NAMALWA (cell line): ENCODE measurements at places on chromosomes 12 and 14.
A peak's percentile ranks its signal among the peaks of the same experiment; 100 is the strongest.

DNA sequence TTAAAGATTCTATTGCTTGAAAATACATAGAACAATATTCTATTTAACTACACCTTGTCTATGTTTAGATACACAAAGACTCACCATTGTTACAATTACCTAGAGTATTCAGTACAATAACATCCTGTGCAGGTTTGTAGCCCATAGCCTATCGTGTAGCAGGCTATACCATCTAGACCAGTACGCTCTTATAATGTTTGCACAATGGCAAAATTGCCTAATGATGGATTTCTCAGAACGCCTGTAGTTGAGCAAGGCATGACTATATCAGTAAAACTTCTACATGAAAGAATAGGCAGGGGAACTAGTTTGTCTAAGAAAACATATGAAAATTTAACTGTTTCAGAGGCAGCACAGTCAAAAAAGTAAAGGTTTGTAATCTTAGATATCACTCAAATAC lies 375.9 kb downstream of the DAD1 start:
- DNase-seq, result no peak

DNA sequence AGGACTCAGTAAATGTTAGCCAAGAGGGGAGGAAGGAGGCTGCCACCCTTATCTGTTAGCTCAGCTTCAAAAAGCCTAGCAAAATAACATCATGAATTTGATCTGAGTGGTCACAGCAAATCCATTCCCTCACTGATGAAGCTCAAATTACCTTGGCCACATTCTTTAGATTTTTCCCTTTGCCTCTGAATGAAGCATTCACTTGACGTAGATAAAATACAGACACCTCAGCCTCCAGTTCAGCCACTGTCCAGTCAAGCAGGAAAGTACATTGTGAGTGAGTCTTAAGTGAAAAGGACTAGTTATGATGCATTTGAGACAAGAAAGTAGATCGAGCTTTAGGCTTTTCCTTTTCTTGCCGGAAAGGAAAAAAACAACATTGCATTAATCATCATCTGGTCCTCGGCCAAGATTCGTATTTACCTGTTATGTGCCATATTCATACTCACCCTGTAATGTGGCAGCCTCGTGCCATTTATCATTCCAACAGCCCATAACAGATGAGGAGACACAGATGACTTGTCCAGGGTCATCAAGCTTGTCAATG lies 146.5 kb downstream of the ETV6 start:
- no peak for DNase-seq

DNA sequence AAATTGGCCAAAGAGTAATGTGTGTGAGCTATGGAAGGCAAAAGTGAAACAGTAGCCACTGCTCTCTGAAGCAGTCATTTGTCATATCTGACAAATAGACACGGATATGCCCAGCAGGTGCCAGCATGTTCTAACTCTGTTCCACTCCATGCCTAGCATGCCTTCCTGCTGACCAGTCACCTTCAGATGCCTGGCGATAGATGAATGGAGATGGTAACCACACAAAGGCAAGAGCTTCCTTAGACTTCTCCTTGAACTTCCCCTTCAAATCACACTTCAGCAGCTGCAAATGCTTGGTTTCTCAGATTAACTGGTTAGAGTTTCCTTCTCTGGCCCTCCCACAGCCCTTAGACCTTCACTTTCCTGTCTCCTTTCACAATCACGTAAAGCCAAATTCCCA lies 429.9 kb downstream of the DAD1 start:
- DNase-seq, result no peak

DNA sequence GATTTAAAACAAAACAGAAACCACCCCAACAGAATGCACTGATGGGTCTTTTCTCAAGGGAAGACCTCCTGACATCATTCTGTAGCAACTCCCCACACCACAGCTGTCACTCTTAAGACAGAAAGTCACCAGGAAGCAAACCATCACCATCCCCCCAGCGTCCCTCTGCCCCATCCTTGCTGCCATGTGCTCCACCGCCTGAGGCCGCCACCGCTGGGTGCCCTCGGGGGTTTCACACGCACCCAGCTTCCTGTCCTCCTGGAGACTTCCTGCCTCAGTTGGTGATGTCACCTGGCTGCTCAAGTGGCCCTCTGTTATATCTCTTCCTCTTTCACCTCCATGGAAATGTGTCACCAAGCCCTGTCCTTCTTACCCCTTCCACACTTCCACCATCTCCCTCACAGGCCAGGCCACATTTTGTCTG lies 71.4 kb upstream of the GPR68 start:
- DNase-seq, result peak; percentile 85

DNA sequence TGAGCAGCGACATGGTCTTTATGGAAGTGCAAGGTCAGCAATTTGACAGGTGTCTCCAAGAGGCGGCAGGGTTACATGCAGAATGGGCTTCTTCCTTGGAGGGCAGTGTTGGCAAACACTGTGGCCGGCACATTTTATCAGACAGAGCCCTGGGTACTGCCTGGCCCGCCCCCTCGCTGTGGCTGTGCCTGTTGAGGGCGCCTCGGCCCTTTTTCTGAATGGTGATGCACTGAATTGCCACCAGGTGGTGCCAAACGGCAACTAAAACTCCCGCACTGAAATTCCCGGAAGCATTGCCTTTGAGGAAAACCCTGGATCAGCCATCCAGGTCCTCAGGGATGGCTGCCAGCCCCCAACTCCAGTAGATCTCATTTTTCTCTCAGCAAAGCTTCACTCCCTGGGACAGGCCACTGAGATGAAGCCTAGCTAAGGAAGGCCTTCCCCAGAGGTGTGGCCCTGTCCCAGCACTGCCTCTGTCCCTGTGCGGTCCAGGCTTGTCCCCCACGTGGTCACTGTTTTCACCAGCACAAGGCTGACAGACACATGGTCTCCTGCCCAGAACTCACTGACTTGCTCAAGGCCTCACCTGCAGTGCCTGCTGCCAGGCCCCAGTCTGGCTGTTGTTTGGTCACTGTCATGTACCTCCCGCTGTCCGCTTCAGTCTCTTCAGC lies 73.6 kb downstream of the TESC start:
- peak; percentile 71 for DNase-seq

GRCh38 chr14:102000902-102001301 lies 36.5 kb downstream of the DYNC1H1 start:
- DNase-seq, result no peak

DNA sequence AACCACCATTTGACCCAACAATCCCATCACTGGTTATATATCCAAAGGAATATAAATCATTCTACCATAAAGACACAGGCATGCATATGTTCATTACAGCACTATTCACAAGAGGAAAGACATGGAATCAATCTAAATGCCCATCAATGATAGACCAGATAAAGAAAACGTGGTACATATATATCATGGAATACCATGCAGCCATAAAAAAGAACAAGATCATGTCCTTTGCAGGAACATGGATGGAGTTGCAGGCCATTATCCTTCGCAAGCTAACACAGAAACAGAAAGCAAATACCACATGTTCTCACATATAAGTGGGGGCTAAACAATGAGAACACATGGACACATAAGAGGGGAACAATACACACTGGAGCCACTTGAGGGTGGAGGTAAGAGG lies 15.7 kb downstream of the CAPRIN2 start:
- DNase-seq, result no peak

DNA sequence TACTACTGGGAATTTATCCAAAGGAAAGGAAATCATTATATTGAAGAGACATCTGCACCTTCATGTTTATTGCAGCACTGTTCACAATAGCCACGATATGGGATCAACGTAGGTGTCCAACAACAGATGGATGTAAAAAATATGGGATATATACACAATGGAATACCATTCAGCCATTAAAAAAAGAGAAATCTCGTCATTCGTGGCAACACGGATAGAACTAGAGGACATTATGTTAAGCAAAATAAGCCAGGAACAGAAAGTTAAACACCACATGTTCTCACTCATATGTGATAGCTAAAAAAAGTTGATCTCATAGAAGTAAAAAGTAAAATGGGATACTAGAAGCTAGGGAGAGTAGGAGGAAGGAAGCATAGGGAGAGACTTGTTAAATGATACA lies 82.9 kb upstream of the CLMN start:
- DNase-seq, result no peak

DNA sequence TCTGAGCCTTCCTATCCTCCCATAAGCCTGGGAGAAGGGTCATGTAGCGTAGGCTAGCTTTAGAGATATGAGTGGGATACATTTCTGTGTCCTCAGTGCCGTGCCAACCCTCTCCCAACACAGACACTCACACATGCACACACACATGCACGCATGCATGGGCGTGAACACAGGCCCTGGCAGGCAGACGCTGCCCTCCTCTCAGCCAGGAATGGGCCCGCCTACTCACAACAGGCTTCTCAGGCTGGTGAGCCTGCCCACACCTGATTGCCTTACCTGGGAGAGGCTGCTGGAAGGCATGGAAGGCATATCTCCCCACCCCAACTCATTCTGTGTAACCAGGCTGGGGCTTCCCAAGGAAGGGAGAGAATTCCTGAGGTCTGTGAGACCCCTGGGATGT lies 12.8 kb upstream of the ACVR1B start:
- no peak for DNase-seq

GRCh38 chr12:65740506-65740872 lies 83.8 kb upstream of the HMGA2 start:
- no peak for DNase-seq

- no peak for DNase-seq
These were observed 18.5 kb upstream of the CISTR start for GRCh38 chr12:53770281-53770680.

DNA sequence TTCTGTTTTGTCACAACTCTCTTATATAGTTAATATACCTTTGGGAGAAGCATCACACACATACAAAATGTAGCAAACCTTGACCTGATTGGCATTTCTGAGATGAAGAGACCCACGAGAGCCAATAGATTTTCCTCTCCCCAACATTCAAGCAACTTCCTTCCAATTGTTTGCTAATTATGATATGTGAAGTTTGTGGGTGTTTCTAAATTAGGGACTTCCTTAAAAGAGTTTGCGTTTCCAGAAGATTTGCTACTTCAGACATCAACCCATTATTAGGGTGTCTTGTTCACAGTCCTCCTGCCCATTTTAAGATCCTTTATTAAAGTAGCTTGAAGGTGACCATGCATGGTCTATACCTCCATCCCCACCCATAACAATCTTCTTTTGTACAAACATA lies 9.4 kb downstream of the AICDA start:
- DNase-seq, result no peak

DNA sequence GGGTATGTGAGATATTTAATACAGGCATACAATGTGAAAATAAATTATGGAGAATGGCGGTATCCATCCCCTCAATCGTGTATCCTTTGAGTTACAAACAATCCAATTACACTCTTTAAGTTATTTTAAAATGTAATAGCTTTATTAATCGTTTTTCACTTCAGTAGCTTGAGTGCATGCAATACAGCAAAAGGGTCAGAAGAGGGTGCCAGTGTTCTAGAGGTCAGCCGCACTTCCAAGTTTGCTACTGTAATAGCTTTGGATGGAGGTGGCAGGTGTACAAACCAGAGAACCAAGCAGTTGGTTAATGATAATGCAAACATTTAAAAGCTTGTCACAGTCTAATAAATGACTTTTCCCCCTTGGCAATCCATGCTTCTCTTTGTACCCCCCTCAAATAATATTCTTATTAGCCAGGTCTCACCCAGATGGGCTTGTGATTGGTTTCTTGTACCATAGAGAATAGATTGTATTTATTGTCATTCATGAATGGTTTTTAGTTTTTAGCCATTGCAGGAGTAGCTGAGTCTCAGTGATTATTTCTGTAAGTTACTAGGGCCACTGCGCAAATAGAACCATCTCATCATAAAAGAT lies 127.0 kb downstream of the ERC1 start:
- peak; percentile 85 for DNase-seq

DNA sequence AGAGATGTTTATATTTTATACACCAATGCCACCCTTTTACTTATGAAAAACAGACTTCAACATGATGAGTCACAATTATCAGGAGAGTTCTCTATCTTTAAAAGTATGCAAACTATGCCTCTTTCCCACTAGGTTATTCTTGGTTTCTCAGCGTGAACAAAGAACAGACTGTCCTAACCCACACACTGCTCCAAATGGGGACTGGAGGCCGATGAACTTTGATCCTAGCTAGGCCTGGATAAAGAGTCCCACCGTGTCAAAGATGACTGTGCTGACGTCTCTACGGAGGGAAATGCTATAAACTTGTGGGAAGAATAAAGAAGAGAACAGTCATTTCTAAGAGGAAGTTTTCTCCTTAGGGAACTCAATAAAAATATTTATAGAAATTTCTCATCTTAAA lies 160.1 kb downstream of the EPS8 start:
- no peak for DNase-seq

DNA sequence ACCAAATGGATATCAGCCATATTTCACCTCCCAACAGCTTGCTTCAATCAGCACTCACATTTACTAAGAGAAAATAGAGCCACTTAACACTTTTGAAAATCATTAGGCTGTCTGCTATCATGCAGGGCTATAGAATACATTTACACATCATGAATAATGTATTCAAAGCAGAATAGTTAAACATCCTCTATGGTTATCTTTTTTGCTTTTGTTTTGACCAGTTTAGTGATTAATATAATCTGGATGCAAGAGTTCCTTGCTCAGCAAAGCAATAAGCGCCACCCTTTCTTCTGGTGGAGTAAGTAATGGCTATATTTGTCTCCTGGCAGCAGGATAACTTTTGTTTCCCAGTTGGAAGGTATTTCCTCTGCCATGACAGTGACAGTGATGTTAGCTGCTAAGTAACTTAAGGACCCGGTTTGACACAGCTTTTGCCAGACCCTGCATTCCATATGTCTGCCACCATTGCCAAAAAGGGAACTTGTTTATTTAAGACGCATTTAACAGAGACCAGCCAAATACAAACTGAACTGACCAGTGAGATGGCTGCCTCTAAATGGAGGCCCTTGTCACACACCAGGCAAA lies 70.3 kb upstream of the NR2C1 start:
- DNase-seq, result no peak

- DNase-seq, result peak; percentile 73
These were observed 7.9 kb downstream of the SETD1B start for GRCh38 chr12:121811434-121812319.

DNA sequence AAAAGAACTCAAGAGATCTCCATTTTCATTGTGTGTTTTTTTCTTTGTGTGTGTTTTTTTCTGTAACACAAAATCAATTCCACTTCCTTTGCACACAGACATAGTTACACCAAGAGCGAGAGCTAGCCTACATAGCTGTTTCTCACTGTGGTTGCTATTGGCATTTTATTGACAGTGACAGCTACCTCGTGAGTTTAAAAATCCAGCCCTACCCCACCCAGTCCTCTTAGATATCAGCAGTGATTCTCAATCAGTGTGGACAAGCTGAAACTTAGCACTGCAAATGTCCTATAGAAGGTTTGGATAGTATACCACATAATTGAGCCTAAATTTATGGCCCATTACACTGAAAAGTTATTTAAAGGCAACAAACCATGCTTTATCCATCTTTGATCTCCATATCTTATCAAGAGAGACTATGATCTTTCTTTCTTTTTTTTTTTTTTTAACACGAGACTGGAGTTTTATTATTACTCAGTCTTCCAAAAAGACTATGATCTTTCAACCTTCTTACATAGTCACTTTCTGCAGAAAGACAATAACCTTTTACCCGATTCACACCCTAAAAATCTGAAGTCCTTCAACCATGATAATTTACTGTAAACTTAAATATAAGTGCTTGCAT lies 46.8 kb downstream of the ATP2B1 start:
- DNase-seq, result no peak

GRCh38 chr14:54756656-54757392 lies 145.8 kb downstream of the GCH1 start:
- DNase-seq, result no peak

- no peak for DNase-seq
These were observed 35.9 kb upstream of the CHST11 start for GRCh38 chr12:104420868-104421267.
